ENCODE measurements at places on chromosomes 2 and 18.

- DNase-seq: no peak
These were observed 37.6 kb downstream of the GLI2 start for GRCh38 chr2:120773186-120773800.

GRCh38 chr2:203341741-203342310 is 13.6 kb downstream of the ABI2 start:
- no peak for DNase-seq

DNA sequence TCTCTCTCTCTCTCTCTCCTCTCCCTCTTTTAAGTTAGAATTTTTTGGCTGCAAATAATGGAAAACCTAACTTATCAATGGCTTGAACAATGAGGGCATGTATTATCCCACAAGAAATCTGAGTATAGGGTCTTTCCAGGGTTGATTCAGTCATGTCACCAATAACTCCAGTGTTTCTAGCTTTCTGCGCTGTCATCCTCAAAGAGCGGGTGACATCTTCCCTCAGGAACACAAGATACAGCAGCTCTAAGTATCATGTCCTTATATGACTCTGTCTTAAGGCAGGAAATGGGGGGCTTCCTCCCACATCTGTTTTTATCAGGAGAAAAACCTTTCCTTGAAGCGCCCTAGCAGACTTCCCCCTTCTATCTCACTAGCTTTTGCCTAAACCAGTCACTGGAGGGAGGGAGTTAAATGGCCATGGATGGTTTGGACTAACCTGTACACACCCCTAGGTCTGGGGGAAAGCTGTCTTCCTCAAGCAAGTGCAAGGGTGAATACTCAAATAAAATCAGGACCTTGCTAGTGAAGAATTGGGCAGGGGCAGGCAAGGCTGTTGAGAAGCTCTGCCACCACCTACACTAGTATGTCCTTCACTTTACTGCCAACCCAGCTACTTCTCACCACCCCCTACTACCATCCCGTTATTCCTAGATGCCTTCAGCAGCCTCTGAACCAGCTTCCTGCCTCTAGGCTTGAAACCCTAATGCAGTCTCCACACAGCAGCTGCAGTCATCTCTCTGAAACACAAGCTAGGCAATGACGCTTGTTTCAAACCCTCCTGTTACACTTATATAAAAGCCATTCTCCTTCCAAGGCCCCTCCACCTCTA is 7.5 kb upstream of the TUBA4A start:
- no peak for DNase-seq

GRCh38 chr2:226898121-226898520 is 62.3 kb downstream of the RHBDD1 start:
- no peak for DNase-seq

- DNase-seq: no peak
These were observed 74.8 kb upstream of the GLI2 start for GRCh38 chr2:120660771-120661459.

DNA sequence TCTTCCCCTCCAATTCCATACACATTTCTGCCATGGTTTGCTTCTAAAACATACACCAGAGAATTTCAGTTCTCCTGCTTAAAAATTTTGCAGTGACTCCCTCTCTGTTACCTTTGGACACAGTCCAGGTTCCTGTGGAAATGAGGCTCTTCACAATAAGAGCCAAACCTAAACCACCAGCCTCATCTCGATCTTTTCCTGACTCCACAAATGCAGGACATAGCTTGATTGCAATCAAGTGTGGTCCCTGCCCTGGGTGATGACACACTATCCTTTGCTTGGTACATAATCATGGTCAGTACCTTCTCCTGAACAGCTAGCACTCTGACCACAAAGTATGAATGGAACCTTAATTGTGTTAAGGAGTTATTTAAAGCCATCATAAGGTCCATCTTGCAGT is 134.9 kb upstream of the CHAC2 start:
- DNase-seq: no peak

DNA sequence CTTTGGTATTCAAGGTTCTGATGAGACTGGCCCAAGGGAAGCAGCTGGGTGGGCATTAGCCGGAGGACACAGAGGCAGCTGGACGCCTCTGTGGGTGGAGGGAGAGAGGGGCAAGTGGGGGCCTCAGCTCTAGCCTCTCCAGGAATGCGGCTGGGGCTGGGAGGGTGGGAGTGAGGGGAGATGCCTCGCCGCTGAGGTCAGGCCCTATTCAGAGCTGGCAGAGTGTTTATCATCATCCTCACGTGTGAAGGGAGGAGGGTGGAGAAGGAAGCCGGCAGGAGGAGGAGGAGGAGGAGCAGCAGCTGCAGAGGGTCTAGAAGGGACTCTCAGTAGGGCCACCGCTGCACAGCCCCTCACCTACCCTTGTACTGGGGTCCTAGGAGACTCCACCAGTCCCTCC is 43.1 kb downstream of the TNS1 start:
- no peak for DNase-seq

GRCh38 chr2:185128996-185129395 is 530.7 kb downstream of the ZNF804A start:
- DNase-seq: no peak

GRCh38 chr18:63145851-63146555 is 173.6 kb downstream of the BCL2 start:
- no peak for DNase-seq

Data from activated T-cell treated with anti-CD3 and anti-CD28 coated beads for 48 hours (primary cell).